Activated T-cell treated with anti-CD3 and anti-CD28 coated beads for 24 hours (primary cell): ENCODE measurements at places on chromosomes 6 and 20.

DNA sequence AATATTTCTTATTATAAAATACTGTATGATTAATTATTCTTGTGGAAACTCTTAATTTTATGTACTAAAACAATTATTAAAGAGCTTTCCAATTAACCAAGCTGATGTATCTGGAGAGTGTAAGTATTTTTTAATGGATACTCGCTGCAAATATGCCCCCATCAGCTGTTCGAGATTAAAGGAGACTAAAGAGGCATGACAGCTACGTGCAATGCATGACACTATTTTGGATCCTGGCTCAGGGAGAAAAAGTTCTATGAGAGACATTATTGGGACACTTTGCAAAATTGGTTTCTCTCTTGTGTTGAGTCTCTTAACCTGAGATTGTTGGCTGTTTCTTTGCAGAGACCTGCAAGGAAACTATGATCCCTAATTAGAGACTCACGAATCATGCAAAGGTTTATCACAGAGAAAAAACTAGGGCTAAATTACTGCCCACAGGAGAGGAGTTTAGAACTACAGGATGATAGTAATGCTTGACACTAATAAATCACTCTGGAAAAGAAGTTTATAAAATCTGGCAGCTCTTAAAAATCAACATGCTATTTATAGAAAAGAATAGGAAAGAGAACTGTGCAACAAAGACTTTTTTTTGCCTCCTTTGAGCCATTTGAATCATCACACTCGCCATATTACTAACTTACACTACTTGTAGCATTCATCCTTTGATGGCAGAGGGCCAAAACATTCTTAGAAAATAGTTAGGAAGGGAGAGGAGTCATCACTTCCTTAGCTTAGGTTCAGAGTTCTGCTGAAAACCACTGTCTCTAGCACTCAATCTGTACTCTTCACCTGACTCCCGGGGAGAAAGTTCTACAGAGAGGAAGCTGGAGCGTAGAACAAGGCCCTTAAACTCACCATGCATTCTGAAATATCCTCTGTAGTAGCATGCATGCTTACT is 25.3 kb downstream of the NRN1 start:
- no peak for DNase-seq

DNA sequence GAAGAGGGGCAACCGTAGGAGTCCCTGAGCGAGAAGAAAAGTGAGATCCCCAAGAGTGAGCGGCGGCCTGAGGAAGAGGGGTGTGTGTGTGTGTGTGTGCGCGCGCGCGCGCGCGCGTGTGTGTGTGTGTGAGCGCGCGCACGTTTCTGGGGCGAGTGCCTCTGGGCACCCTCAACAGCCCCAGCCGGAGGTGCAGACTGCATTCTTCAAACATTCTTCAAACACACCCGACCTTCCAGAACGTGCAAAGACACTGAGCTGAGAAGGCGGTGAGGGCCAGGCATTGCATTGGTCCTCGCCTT is 76.2 kb upstream of the FOXP4 start:
- no peak for DNase-seq

- DNase-seq, result no peak
These were observed 63.2 kb upstream of the TBC1D7 start for GRCh38 chr6:13391537-13391936.

- no peak for DNase-seq
These were observed 76.8 kb upstream of the SIRPG start for GRCh38 chr20:1734269-1734858.

DNA sequence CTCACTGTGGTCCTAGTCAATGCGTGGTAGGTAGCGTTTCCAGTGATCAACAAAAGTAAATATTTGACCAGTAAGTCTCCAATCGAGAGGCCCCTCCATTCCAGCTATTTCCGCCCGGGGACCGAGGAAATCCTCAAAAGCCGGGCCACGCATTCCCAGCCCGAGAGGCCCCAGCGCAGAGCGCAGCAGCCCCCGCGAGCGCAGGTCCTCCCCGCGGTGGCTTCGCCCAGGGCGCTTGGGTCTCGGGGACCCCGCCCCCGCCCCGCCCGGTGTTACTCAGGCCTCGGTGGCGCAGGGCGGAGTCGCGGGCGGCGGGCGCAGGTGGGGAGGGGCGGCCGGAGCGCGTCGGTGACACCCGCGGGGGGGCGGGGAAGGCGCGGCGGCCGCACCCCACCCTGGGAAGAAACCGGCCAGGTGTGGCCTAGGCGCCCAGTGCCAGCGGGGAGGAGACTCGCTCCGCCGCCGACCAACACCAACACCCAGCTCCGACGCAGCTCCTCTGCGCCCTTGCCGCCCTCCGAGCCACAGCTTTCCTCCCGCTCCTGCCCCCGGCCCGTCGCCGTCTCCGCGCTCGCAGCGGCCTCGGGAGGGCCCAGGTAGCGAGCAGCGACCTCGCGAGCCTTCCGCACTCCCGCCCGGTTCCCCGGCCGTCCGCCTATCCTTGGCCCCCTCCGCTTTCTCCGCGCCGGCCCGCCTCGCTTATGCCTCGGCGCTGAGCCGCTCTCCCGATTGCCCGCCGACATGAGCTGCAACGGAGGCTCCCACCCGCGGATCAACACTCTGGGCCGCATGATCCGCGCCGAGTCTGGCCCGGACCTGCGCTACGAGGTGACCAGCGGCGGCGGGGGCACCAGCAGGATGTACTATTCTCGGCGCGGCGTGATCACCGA is at the start of gene DSP:
Gene DSP, plus strand, starts transcription at position 497 of the 890 bp plus-strand sequence. Its CDS starts 245 bp downstream, at position 742.
- no peak for DNase-seq

DNA sequence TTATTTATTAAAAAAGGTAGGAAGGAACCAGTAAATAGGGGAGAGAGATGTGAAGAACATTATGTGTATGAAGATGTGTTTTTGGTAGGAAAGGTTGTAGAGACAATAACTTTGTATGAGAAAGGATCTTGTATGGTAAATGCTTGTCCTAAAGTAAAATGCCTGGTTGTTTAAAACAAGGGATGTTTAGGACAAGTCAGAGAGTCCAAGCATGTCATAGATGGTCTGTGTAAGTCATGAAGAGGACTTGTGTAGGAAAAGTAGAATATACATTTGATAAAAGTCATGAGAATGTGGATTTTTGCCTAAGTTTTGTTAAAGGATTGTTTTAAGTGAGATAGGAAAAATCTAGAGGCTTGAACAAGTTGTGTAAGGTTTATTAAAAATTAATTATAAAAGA is 325.1 kb downstream of the CDH26 start:
- no peak for DNase-seq

GRCh38 chr20:15823718-15824117 is 749.5 kb downstream of the KIF16B start:
- no peak for DNase-seq

DNA sequence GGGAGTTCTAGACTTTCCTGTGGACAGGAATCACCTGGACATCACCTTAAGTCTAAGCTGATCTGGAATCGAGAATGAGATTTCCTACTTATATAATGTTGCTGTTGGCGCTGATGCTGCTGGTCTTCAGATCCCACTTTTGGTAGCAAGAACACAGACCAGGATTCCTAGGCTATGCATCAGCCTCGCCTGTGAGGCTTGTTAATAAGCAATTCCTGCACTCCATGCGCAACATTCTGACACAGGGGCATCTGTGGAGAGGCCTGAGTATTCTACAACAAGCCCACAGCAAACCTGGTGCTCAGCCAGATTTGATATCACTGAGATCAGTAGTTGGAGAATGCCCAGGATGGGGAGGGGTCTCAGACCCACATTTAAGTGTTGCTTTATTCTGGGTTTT is 52.0 kb upstream of the TRIM26 start:
- no peak for DNase-seq

DNA sequence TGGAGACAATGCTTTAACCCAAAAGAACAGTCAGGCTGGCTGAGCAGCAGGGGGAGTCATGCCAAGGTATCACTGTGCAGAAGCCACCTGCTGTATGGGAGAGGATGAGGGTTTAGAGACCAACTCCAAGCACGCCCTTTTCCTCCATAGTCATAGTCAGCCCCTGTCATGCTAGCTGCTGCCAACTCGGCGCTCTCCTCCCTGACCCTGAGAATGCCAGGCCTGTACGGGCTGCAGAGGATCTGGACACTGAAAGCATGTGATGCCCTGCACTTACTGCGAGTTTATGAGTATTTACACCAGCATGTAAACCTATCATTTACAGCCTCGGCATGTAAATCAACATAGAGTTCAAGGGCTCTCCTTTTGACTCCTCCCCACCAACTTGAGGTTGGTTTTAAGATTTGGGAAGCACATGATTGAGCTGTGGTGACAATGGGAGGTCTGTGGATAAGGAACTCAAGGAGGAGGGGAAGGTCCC is 11.7 kb upstream of the SCUBE3 start:
- DNase-seq, result no peak

- no peak for DNase-seq
These were observed 9.4 kb upstream of the POU5F1 start for GRCh38 chr6:31179896-31180295.

GRCh38 chr6:127343809-127344659 is 625 bp upstream of the ECHDC1 start:
- peak; percentile 9 for DNase-seq

- DNase-seq, result no peak
These were observed 1.2 kb downstream of the TRAF3IP2 start for GRCh38 chr6:111604259-111605099.

DNA sequence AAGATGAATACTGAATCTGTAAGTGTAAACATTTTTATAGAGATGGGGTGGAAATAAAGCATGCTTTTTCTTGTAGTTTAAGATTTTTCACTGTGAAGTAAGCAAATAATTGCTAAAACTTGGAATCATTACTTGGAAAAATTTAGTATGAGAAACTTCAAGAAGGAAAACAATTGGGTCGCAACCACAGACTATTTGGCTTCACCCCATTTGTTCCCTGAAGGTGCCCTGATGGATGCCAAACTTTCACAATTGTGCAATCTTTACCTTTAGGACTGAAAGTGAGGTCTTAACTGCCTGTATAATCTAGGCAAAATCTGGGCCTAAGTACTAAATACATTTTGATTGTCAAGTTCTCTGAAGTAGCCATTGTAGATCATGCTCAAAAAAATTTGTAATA is 330.1 kb downstream of the HDGFL1 start:
- DNase-seq, result no peak

DNA sequence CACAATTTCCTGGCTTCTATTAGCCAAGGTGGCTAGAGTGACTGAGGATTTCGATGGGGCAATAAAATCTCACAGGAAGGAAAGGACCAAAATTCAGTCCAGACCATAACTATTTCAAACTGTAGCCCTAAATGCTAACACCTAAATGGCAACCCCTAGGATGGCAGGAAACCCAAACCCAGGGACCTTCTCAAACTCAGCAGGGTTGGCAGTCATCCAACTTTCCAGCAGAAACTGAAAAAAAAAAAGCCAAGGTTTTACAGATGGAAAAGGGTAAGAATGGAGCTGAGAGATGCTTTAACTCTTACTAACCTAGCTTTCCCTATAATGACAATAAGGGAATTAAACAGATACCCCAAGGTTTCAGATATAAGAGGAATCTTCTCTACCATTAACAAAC is 10.5 kb downstream of the IBTK start:
- no peak for DNase-seq

GRCh38 chr20:4763261-4763660 is 41.6 kb downstream of the PRND start:
- DNase-seq, result no peak

DNA sequence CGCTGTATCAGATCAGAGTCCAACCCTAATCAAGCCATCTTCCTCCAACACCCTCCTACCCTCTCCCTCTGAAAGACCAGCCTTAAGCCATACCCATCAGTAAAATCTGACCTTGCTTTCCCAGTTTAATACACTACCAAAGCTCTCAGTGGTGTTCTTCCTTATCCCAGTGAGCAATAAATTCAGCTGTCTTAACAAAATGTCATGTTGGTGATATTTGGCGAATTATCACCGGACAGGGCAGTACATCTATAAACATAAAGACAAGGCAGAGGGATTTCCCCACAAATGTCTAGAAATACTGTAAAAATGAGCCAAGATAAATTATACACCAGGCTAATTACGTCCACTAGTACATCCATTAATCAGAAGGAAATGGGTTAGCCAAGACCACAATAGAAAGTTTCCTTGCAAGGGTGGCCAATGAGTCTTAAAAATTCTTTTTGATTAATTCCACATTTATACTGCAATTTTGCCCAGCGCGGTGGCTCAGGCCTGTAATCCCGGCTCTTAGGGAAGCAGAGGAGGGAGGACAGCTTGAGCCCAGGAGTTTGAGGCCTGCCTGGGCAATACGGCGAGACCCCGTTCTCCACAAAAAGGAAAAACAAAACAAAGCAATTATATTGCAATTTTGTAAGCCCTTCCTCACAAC is 905 bp downstream of the RARS2 start:
- DNase-seq, result no peak

DNA sequence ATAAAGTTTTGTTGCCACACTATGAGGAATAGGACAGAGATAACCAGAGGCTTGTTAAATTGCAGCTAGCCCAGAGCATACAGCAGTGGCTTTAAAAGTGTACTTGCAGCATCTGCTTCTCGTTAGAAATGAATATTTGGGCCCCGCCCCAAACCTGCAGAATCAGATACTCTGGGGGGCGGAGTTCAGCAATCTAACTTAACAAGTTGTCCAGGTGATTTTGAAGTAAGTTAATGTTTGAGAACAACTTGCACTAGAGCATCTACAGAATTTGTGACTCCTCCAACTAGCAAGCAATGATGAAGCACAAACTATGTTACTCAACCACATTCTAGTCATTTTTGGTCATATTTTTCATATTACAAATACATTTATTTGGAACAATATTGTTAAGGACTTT is 10.6 kb upstream of the SUPT3H start:
- no peak for DNase-seq

GRCh38 chr20:51917886-51918535 is 115.7 kb upstream of the SALL4 start:
- no peak for DNase-seq

GRCh38 chr6:11992086-11992485 is 20.0 kb upstream of the HIVEP1 start:
- DNase-seq, result no peak

- DNase-seq, result no peak
These were observed 17.5 kb downstream of the KIF16B start for GRCh38 chr20:16555754-16556153.

GRCh38 chr6:44921798-44922197 is 406.3 kb upstream of the RUNX2 start:
- DNase-seq, result no peak

- DNase-seq, result no peak
These were observed 143.1 kb downstream of the DTNBP1 start for GRCh38 chr6:15519681-15520080.

GRCh38 chr6:23445157-23445710 is 680.8 kb upstream of the NRSN1 start:
- no peak for DNase-seq

DNA sequence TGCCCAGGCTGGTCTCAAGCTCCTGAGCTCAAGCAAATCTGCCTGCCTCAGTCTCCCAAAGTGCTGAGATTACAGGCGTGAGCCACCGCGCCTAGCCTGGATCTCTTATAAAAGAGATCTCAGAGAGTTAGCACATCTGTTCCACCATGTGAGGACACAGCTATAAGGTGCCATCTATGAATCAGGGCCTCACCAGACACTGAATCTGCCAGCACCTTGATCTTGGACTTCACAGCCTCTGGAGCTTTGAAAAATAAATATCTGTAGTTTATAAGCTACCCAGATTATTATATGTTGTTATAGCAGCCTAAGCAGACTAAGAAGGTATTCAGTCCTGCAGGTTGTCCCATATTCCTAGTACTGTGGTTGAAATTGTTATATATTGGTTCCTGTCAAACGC is 33.2 kb upstream of the SHLD1 start:
- no peak for DNase-seq

GRCh38 chr6:160477901-160478300 is 129.7 kb downstream of the SLC22A3 start:
- DNase-seq, result no peak

GRCh38 chr6:146968041-146968760 is 236.0 kb upstream of the STXBP5 start:
- DNase-seq, result no peak
